BE2C (cell line): ENCODE measurements at places on chromosomes 2 and 18.

- no peak for DNase-seq
Observed at GRCh38 chr2:117957616-117958015, 56.3 kb downstream of the CCDC93 start.

GRCh38 chr18:44117821-44118220, 562.9 kb upstream of the SETBP1 start:
- DNase-seq: no peak

DNA sequence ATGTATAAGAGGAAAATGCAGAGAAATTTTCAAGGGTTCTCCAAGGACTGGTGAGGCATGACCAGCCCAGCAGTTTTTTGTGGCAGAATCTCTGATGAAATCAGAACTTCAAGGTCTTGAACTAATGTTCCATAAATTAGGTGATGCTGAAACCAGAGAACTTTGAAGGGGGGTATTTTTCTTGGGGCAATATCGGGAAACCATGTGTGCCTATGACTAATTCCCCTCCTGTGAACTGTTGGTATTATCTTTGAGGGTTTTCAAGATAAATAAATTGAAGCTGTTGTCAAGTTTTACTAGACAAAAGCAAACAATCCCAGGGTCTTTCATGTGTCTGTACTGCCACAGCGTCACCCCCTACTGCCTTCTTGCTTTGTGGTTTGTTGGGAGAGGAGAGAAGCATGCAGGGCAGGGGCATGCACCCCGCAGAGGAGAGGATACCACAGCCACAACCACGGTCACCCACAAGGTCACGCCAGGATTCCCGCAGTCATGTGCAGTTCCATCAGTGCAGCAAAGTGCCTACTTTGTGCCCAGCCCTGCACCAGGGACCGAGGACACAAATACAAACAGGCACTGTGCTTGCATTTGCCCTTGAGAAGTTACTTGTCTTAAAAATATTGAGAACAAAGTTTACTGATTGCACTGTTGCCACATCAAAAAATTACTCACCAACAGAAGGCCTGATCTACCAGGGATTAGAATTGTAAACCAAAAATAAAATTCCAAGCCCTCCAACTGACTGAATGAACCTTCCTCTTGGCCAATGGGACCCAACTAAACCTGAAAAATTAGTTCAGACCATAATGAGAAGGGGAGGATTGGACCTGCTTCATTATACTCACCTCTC, 413.3 kb upstream of the TRIB2 start:
- DNase-seq: no peak

DNA sequence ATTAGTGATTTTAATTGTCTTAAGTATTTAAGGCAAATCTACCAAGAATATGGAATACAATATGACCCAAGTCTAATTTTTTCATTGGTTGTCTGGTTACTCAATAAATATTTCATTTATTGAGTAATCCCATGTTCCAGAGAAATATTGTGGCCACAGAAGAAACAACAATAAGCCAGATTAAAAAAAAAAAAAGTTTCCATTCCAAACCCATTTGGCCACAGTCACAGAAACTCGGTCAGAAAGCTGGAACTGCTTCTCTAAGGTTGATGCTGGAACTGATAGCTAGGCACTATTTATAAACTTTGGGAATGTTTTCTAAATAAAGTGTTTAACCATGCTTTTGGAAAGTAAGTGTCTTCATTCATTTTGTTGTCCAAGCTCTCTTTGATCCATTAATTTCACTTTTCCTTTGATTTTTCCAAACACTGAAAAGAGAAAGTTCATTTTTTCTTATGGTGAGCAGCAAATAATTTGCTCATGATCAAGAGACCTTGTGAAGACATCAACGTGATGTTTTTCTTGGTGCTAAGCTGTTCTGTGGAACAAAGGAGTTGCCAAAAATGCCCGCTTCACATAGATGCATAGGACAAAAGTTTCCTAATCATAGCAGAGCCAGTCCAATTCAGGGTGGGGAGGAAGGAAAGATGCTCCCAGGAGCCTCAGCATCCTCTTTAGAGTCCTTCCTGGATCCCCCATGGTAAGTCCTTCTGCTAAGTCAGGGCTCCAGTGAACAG, 72.1 kb upstream of the CCBE1 start:
- no peak for DNase-seq

GRCh38 chr2:12619975-12620374, 96.8 kb upstream of the TRIB2 start:
- DNase-seq: peak; percentile 30

DNA sequence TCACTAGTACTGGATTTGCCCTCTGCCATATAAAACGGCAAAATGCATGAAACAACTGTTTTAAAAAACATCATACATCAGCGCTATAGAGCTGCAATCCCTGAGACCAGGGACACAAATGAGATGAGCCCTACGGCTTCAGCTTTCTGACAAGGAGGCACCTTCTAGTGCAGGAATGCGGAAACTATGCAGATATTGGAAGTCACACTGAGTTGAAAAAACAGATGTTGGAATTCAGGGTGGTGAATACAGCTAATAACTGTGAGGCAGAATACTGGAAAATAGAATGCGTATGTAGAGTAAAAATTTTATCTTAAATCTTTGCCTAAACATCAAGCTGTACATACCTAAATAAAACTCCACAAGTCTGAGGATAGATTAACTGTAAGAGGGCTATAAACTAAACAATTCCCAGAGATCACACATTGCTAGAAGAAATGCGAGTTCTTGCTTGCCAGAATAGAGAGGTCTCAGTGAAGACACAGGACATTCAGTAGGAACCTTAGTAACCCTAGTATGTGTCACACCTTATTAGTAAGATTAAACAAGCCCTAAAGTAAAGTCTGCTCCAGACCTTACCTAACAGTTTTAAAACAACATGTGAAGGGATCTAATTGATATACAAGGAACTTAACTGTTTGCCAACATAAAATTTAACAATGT, 541.4 kb upstream of the DDX18 start:
- DNase-seq: no peak

- no peak for DNase-seq
Observed at GRCh38 chr18:24400587-24400986, 3.0 kb upstream of the OSBPL1A start.

- no peak for DNase-seq
Observed at GRCh38 chr18:49842656-49843055, 29.3 kb upstream of the ACAA2 start.

- no peak for DNase-seq
Observed at GRCh38 chr2:18837240-18837639, 247.9 kb upstream of the NT5C1B start.

- DNase-seq: no peak
Observed at GRCh38 chr2:46032996-46033395, 264.2 kb upstream of the EPAS1 start.

DNA sequence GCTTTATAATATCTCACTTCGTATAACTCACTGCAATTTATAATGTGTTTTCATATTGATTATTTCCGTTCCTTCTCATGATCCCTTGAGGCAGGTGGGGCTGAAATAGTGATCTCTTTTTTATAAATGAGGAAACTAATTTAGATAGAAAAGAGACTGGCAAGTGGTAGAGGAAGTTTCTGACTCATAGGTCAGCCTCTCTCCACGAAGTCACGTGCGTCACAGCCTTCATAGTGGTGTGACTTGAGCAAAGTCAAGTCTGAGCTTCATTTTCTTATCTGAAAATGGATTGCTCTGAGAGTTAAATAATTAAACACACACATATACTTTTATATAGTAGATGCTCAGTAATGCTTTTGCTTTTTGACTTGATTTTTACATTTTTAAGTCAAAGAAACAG, 19.9 kb downstream of the ABCG5 start:
- DNase-seq: no peak

- DNase-seq: no peak
Observed at GRCh38 chr2:113848758-113849415, 41.0 kb upstream of the ACTR3 start.

GRCh38 chr2:196962325-196962724, 35.8 kb upstream of the PGAP1 start:
- DNase-seq: no peak

GRCh38 chr2:19754907-19755306, 146.9 kb downstream of the TTC32 start:
- no peak for DNase-seq

DNA sequence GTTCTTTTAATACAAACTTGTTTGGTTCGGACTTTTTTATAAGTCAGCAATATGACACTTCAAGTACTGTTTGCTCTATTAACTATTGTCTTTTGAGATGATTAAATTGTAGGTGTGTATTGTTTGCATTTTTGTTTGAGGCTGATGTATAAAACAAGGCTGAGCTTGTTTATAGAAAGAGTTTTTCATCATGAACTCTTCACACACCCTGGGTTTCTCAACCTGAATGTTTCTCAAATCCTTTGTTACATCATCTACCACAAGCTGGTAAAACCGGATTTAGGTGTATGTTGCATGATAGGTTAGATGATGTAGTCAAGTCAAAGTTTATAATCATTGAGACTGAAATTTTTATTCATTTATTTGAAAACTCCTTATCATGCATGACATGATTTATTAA, 335.2 kb upstream of the LRATD1 start:
- no peak for DNase-seq

- DNase-seq: no peak
Observed at GRCh38 chr2:238167761-238168160, 9.0 kb downstream of the ERFE start.

DNA sequence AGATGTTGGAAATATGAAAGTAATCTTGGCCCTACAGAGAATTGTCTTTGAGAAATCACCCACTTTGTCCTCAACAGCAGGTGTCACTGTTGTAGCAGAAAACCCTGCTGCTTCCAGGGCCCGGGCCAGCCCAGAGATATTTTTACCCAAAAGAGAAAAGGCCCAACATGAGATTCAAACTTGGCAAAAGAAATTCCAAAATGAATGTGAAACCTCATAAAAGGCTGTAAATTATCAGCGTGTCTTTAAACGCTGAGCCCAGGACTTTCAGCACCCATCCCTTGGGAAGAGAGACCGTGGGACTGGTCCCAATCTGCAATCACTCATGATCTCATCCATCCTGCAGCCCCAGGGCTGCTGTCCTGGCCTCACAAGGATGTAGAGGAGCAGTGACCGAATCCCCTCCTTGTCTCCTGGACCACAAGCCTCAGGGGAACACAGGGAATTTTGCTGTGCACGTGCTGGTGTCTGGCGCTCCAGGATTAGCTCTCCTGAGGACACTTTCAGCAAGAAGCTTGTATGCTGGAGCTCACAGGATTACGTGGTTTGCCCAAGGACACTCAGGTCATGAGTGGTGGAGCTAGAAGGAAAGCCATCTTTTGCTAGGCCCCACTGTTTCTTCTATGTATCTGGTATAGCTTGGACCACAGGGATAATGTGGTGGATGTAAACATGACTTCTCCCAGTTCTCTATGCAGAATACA, 202.1 kb downstream of the RNF144A start:
- DNase-seq: peak; percentile 58

- DNase-seq: no peak
Observed at GRCh38 chr2:235025800-235026536, 74.2 kb downstream of the SH3BP4 start.

DNA sequence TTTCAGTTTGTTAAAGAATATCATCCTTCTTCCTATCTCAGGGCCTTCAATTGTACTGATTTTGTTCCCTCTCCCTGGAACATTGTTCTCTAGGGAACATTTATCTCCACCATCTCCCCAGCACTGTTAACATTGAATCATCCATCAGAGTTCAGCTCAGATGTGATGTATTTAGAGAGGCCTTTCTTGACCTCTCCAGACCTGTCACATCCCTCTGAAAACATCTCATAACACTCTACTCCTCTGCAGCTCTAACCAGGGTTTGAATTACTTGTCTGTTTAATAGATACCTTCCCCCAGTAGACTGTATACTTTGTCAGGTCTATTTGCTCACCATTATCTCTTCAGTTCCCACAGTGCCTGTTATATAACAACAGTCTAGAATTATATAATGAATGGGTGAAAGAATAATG, 98.6 kb downstream of the GALNT1 start:
- no peak for DNase-seq

- DNase-seq: no peak
Observed at GRCh38 chr2:227942021-227942420, 70.6 kb downstream of the DAW1 start.

- DNase-seq: no peak
Observed at GRCh38 chr2:159211447-159212396, 74.8 kb downstream of the WDSUB1 start.

- no peak for DNase-seq
Observed at GRCh38 chr2:68458981-68459380, 8.1 kb downstream of the FBXO48 start.

GRCh38 chr18:56516789-56517188, 121.6 kb downstream of the TXNL1 start:
- no peak for DNase-seq

DNA sequence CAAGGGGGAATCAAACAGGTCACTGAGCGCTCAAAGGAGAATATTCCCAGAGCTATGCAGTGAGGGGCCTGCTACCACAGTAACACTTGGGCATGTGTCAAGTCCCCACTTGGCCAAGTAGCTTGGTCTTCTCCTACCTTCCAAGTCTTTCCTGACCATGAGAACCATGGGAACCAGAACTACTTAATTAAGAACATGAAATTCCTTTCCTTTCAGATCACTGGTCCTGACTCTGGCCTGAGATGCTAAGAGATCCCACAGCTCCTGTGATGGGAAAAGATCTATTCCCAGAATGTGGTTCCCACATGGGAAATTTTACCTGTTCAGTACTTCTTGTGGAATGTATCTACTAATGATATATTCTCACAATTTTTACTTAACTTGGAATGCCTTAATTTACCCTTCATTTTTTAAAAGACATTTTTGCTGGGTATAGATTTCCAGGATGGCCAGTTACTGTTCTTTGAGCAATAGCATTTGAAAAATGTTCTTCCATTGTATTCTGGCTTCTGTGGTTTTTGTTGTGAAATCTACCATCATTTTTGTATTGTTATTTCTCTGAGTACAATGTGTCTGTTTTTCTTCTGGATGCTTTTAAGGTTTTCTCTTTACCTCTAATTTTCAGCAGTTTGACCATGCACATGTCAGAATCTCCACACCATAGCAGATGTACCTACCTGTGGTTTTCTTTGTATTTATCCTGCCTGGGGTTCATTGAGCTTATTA, 37.9 kb downstream of the KCNIP3 start:
- no peak for DNase-seq

DNA sequence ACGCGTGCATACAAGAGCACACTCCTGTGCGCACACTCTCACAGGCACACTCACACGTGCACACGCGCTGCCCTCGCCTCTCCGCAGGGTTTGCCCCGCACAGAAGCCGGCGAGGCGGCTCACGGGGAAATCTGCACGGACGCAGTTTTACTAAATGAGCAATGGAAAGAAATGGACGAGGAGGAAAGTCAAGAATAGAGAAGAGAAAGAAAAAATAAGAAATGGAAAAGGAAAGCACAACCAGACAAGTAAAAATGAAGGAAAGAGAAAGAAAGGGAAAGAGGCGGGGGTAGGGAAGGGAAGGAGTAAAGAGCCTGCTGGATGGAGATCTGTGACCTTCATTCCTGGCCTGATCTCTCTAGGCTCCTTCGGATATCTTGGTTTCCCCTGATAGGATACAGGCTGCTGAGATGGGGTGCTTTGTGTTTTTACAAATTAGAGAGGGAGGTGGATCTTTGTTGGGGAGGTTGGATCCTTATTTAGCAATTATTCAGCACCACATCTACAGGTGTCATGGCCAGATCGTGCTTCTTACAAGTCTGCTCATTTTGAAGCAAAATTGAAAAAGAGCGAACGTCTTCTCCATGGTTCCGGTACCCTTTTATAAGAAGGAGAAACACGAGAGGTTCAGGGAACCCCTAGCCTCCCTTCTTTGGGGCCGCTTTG, 693 bp upstream of the LRP2 start:
- DNase-seq: no peak

- DNase-seq: no peak
Observed at GRCh38 chr2:869894-870293, 80.8 kb upstream of the SNTG2 start.
